Activated CD8-positive, alpha-beta T cell treated with anti-CD3 and anti-CD28 coated beads, Interleukin-2, amount 10 ng/mL, durations not matched to agents 7 days and 5 days (primary cell): ENCODE measurements at places on chromosomes 1 and 21. TPM values are rescaled to one million over a fixed set of nuclear protein-coding genes. Genes with fewer than 3 reads are reported as not detected.
A peak's percentile ranks its signal among the peaks of the same experiment; 100 is the strongest.

The NPR1 gene
- total RNA-seq, result not detected

GRCh38 chr1:153390938-153391710 is at the start of gene S100A8:
Gene S100A8 (minus strand): TSS chr1:153391073. CDS start chr1:153390535, 538 bp downstream.
- DNase-seq, result no peak

- DNase-seq, result peak; percentile 65
Measured at GRCh38 chr1:153572569-153573015, 6.9 kb upstream of the S100A2 start.

- no peak for DNase-seq
Measured at GRCh38 chr1:167825419-167826079, 88.4 kb downstream of the ADCY10 start.

DNA sequence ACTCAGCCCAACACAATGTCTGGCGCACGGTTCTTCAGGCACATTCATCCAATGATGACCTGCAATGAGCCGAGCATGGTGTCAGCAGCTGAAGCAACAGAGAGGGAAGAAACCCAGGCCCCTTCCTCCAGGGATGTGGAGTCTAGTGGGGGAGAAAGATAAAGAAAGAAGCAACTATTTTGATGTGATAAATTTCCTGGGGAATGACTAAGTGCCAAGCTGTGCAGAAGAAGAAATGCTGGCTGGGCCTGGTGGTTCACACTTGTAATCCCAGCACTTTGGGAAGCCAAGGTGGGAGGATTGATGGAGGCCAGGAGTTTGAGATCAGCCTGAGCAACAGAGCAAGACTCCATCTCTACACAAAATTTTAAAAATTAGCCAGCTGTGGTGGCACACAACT is 561.8 kb downstream of the KIF26B start:
- DNase-seq, result no peak

GRCh38 chr1:93851327-93851712 is 27.7 kb downstream of the DNTTIP2 start:
- no peak for DNase-seq

- no peak for DNase-seq
Measured at GRCh38 chr1:81920245-81920740, 119.6 kb downstream of the ADGRL2 start.

- no peak for DNase-seq
Measured at GRCh38 chr1:24992124-24992760, 62.2 kb upstream of the RUNX3 start.

GRCh38 chr1:75097654-75098053 is 36.5 kb upstream of the LHX8 start:
- no peak for DNase-seq
